ENCODE measurements at places on chromosomes 5 and 9.

- DNase-seq: no peak
Observed at GRCh38 chr5:40823459-40823858, 11.6 kb downstream of the RPL37 start.

GRCh38 chr5:170137694-170138214, 32.1 kb downstream of the FOXI1 start:
- no peak for DNase-seq

GRCh38 chr5:120936652-120937051, 472.6 kb downstream of the PRR16 start:
- DNase-seq: no peak

- no peak for DNase-seq
Observed at GRCh38 chr5:32355686-32356085, 42.9 kb upstream of the MTMR12 start.

DNA sequence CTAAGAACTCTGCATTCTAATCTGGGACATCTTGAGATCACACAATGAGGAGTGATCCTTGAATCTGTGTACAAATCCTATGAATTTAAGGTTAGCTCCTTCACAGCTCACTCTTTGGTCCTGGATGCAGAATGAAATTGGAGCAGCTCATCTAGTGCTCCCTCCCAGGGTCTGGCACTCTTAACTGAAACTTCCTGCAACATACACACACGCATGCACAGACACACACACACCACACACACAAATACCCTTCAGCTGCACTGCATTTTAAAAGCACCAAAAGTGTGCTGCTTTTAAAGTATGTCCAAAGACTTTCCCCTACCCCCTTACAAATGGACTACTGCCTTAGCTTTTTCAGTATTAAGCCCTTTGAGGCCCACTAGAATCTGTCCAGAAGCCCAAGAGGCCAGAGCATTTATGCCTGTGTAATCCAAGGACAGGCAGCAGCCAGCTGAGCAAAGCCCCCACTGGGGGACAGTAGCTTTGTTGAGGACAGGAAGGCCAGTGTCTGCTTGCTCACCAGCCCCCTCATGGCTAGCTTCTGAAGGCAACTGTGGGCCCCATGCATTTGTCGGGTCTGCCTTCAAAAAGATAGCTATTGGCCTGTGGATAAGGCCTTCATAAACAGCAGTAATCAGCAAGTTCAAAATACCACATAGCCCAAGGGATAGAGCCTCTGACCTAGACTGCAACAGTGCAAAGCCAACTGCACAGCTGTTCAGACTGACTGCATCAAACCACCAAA, 43.6 kb downstream of the CDO1 start:
- DNase-seq: no peak

GRCh38 chr9:32525709-32526030, 326 bp downstream of the RIGI start:
- DNase-seq: no peak

DNA sequence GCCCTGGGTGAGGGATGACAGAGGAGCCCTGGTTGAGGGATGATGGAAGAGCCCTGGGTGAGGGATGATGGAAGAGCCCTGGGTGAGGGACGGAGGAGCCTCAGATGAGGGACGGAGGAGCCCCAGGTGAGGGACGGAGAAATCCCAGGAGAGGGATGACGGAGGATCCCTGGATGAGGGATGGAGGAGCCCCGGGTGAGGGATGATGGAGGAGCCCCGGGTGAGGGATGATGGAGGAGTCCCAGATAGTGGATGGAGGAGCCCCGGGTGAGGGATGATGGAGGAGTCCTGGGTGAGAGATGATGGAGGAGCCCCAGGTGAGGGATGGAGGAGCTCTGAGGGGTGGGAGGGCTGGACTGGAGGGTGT, 10.9 kb downstream of the PHF2 start:
- DNase-seq: no peak

GRCh38 chr5:107670087-107670931, 428 bp downstream of the EFNA5 start:
- no peak for DNase-seq

GRCh38 chr9:135498381-135499126, 1.9 kb upstream of the MRPS2 start:
- DNase-seq: no peak

GRCh38 chr9:127989094-127989493, 8.3 kb upstream of the EEIG1 start:
- no peak for DNase-seq

- no peak for DNase-seq
Observed at GRCh38 chr5:163916376-163916775, 411.0 kb downstream of the MAT2B start.

GRCh38 chr5:93034621-93035590, 546.1 kb downstream of the NR2F1-AS1 start:
- DNase-seq: no peak

DNA sequence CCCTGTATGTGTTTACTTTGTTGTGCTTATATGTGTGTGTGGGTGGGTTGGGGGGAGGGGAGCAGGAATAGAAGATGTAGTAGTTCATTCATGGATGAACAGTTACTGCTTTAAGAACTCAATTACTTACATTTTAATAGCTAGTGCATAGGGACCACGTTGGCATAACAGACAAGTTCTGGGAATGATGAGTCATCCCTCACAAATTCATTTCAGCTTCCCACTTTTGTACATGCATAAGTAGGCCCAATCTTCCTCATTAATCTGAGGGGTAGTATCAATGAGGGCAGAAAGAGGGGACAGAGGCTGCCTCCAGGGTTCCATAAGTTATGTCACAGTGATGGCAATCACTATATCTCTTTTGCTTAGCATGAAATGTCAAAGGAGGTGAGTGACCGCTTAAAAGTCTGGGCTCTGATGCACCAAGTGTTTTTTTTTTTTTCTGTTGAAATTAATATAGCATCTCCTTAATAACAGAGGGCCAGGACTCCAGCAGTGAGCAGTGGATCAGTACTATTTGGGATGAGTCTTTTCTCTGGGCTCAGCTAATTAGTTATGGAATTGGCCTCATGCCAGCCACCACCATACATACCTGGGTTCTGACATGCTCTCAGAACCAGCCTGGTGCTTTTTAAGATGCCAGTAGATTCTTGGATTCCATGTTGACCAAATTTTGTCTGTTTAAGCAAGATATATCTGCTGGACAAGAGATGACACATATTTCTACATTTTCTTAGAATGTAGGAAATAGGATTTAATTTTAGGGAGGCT, 37.1 kb downstream of the PRDM6 start:
- DNase-seq: no peak

DNA sequence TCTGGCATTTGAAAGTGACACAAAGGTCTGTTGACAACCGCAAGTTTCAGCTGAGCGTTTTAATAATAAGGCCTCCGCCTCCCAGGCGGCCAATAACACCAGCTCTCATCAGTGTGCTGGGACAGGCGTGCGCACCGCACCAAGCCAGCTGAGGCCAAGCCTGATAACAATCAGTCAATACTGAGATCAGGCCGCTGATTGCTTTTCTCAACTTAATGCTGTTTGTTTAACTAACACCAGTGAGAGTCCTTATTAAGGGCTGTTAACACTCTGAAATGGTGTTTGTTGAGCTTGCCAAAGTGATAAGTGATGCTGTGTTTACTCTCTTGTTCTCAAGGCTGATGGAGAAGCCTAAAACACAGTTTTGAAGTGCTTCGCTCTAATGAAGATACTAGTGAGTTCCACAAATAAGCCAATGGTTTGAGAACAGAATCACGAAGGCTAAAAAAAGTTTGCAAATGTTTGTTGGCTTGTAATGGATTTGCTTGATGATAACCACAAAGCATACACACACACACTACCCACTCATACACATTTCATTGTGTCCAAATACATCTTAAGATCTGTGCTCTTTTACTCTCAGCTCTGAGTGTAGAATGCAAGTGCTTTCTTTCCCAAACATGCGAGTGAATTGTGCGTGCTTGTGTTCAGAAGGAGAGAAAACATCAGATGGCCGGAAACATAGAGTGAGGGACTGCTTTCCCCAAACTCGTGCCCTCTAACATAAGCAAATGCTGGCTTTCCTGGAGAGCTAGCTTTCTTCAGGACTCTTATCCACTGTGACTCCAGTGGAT, 330.4 kb upstream of the KLF4 start:
- DNase-seq: no peak

DNA sequence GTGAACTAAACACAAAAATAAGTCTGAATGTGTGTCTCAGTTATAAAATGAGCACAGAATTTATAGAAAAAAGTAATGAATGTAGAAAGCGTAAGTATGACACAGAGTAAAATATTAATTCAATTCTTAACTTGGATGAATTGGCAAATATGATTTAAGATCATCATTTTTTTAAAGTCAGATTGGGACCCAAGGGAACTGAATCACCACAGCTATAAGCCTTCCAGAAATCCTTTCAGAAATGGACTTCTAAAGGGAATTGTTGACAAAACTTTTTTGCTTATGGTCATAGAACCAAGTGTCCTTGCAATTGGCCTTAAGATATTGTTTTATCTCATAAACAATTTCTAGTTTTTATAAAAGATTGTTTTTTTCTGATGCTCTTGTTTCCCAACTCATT, 495.1 kb upstream of the DAB2 start:
- DNase-seq: no peak

GRCh38 chr9:123828449-123828848, 101.5 kb downstream of the DENND1A start:
- DNase-seq: no peak

DNA sequence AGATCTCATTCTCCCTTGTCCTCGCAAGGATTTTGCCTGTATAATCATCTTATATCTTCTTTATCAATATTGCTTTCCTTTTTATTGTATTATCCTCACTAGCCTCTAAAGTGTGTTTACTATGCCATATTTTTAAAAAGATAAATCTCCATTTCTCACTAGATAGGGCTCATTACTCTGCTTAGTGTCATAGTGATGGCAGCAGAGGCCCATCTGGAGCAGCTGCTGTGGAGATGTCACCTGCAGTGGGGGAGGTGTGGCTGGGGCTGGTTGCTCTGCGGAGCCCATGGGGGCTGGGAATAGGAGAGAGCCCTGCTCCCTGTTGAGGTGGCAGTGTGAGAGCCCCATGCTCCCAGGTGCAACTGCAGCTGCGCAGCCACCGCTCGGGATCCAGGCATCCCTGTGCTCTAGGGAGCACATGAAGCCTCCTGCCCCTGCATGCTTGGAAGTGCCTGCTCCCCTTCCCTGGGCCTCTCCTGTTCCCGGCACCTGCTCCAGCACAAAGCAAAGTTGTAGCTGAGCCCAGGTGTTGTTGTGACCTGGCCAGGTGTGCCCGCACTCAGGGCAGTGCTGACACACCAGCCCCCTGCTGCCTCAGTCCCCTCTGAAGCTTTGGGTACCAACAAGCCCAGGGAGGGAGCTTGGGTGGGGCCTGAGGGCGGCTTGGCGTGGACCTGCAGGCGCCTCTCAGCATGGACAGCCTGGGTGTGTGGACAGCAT, 144.6 kb upstream of the MRPS30 start:
- no peak for DNase-seq

DNA sequence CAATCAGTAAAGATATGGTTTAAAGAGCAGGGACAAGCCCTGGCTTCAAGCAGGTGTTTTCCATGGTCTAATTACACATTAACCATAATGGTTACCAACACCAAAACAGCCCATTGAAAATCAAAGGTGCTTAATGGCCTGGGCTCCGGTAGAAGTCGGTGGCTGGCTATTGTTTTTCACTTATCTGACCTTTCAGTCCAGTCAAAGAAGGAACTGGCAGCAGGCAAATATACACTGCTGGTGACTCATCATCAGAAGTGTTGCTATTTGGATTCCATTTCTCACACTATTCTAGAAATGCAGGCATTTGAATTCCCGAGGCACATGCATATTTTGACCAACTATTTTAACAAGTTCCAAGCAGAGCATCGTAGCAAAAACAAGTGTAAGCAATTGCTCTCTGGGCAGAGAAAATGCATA, 26.3 kb upstream of the GABRP start:
- no peak for DNase-seq

DNA sequence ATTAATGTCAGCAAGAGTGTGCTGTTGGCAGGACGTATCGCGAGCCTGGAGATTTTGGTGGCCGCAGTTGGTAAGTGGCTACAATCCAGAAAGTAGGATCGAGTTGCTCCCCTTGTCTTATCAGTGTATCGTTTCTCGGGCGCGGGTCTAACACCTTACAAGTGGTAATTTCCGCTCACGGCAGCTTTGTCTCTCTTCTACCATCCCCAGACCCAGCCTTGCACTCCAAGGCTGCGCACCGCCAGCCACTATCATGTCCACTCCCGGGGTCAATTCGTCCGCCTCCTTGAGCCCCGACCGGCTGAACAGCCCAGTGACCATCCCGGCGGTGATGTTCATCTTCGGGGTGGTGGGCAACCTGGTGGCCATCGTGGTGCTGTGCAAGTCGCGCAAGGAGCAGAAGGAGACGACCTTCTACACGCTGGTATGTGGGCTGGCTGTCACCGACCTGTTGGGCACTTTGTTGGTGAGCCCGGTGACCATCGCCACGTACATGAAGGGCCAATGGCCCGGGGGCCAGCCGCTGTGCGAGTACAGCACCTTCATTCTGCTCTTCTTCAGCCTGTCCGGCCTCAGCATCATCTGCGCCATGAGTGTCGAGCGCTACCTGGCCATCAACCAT, 1.1 kb downstream of the PTGER4 start:
- DNase-seq: no peak

DNA sequence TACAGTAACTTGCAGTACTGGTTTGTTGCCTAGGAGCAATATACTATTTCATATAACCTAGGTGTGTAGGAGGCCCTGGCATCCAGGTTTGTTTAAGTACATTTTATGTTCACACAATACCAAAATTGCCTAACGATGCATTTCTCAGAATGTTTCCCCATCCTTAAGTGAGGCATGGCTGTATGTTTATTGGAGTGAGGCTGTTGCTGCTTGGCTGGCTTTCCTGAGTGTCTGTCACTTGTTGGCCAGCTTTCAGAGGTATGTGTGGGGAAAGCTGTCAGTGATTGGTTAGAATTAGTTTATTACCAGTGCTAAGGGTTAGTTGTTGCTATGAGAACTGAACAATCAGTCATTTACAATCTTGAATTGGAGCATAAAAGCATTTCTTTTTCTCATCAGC, 154.1 kb upstream of the CDH12 start:
- no peak for DNase-seq

DNA sequence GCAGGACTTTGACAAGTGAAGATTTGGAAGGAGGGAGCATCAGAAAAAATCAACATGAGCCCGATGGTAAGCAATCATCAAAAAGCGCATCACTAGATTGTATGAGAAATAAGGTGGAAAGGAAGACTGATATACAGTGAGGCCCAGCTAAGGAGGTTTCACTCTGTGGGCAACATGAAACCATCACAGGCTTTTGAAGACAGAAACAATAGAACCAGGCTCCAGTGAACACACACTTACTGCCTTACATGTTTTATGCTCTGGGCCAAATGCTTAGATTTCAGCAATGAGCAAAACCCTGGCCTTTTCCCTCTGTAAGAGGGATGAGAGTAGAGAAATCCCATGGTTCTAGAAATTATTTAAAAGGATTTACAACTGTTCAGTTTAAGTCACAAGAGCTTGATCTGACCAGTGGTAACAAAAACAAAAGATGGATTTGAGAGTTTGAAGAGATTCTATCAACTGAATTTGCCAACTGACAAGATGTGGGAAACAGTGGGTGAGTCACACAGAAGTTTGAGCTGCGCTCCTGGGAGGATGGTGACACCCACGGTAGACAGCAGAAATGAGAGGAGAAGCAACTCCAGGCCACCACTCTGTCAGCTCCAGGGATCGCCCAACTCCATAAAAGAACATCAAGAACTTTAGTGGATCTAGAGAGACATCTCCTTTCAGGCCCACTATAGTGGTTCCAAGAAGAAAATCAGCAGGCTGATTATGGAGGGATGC, 261.8 kb downstream of the MCTP1 start:
- DNase-seq: no peak

GRCh38 chr9:117044241-117044640, 357.1 kb downstream of the TRIM32 start:
- DNase-seq: no peak

Measured in GM04503 (cell line).